Cerebellum (tissue), 4 donors: ENCODE measurements at places on chromosomes 16 and 17. TPM values are rescaled to one million over a fixed set of nuclear protein-coding genes. Genes with fewer than 3 reads are reported as not detected.

- no peak for DNase-seq
Measured at GRCh38 chr16:1326391-1326790, 7.1 kb upstream of the BAIAP3 start.

GRCh38 chr16:2251296-2252111 is at the start of gene ECI1:
Gene ECI1 (minus strand): TSS chr16:2251587. CDS start chr16:2251566, 21 bp downstream.
- peak; percentile 99 for DNase-seq

GRCh38 chr17:45230787-45231480 is 9.2 kb downstream of the FMNL1 start:
- no peak for DNase-seq

- DNase-seq, result no peak
Measured at GRCh38 chr17:40437095-40437732, 6.0 kb upstream of the IGFBP4 start.

DNA sequence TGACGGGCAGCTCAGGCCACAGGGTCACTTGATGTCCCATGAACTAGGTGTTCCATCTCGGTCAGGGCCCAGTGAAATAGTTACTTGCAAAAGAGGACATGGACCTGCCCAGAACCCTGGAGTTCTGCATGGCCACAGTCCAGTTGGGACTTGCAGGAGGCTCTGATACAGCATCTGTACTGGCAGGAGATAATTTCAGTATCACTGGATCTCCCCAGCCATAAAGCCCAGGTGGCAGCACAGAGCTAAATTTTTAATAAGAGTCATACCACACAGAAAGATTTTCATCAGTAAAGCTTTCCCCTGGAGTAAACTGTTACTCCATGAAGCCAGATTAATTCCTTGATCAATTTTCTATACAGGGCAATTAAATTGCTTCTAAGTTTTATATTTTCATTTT is 18.0 kb upstream of the SLC16A5 start:
- no peak for DNase-seq

- peak; percentile 42 for DNase-seq
Measured at GRCh38 chr17:29929006-29929532, 959 bp downstream of the SSH2 start.

SGCA gene
- not detected for total RNA-seq
